NCI-H1417 (cell line): ENCODE measurements at places on chromosomes 3 and 15.

DNA sequence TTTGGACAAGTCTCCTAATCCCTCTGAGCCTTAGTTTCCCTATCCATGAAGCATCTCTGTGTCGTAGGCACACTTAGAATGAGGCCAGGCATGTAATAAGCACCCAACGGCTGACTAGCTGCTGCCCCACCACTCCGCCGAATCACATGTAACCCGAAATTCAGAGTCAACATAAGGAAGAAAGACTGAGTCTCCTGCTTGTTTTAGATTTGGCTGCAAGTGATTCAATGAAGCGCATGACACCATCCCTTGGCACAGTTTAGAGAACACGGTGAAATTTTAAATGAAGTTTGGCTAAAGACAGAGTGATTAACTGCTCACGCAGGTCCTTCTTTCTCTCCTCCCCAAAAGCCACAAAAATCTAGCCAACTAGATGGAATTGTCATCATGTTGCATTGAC is 279.2 kb downstream of the TLE3 start:
- no peak for DNase-seq

DNA sequence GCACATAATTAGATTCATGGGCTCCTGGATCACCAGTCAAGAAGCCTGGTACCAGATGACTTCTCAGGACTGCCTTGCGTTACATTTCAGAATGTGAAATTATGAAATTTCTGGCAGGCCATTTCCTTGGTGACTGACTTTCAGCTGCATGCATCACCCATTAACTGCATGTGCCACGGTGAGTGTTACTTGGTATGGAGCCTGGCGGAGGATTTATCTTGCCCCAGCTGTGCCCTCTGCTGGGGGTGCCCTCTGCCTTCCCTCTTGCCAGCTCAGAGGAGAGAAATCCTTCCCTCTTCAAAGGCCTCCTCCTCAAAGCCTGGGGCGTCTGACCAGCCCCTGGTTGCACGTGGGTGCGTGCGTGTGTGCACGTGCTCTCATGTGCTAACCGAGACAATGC is 57.7 kb upstream of the CTSH start:
- no peak for DNase-seq

- DNase-seq: no peak
These were observed at the start of gene MGLL for GRCh38 chr3:127822041-127822681. TSS of gene MGLL (minus strand) at chr3:127822515. CDS start at chr3:127822318, 197 bp downstream.

DNA sequence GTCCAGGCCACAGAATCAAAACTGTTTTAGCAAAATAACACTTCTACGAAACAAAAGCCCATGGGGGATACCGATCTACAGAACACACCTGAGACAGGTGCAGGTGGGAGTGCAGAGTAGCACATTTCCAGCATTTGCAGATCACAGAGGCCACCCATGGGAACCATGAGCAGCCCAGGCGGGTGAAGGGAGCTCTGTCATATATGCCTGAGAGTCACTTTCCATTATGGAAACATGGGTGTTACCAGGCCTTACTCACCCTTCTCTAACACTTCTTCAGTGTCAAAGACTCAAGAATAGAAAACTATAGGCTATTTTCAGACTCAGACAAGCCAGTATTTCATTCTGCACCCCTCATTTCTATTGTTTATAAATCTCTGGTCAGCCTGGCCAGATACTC is 3.5 kb downstream of the PLA1A start:
- DNase-seq: no peak

- no peak for DNase-seq
These were observed 1041.1 kb upstream of the GBE1 start for GRCh38 chr3:82802501-82802900.

- DNase-seq: peak; percentile 88
These were observed 590 bp downstream of the POLR2H start for GRCh38 chr3:184361932-184362667.

GRCh38 chr3:27596334-27596841 is 112.2 kb upstream of the SLC4A7 start:
- no peak for DNase-seq
